Left renal cortex interstitium (tissue), 4 donors: ENCODE measurements at places on chromosomes 12 and 14. TPM values are rescaled to one million over a fixed set of nuclear protein-coding genes. Genes with fewer than 3 reads are reported as not detected.

- no peak for DNase-seq
Measured at GRCh38 chr14:93994919-93995682, 2.0 kb upstream of the CCDC197 start.

GRCh38 chr12:70217416-70217815 lies 25.8 kb upstream of the CNOT2 start:
- no peak for DNase-seq

- DNase-seq: no peak
Measured at GRCh38 chr12:45912774-45913173, 77.6 kb downstream of the SCAF11 start.

Gene BAZ2A
- 63.4 TPM for polyA plus RNA-seq

DNA sequence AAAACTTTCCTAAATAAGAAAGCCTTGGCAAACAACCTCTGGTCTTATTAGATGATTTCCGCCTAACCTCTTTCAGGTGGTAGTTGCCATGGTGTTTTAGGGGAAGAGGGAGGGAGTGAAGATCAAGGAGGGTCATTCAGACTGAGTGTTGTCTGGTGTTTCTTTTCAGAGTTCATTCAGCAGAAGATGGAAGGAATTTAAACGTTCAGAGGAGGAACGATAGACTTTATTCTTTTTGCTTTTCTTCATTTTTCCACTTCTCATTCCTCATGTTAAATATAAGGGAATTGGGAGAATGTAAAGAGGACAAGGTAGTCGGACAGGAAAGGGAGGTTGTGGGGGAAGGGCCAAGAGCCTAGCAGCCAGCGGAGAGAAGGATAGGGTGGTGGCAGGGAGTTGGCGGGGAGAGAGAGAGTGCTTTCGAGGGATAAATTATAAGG lies 17.4 kb upstream of the SALL2 start:
- DNase-seq: no peak

GRCh38 chr14:59463787-59464485 lies 1.2 kb downstream of the GPR135 start:
- no peak for DNase-seq

GRCh38 chr14:104135121-104135903 lies 3.1 kb upstream of the KIF26A start:
- no peak for DNase-seq
